Thymus (tissue), 14 donors: ENCODE measurements at places on chromosomes 5 and 9. TPM values are rescaled to one million over a fixed set of nuclear protein-coding genes. Genes with fewer than 3 reads are reported as not detected.
A peak's percentile ranks its signal among the peaks of the same experiment; 100 is the strongest.

DNA sequence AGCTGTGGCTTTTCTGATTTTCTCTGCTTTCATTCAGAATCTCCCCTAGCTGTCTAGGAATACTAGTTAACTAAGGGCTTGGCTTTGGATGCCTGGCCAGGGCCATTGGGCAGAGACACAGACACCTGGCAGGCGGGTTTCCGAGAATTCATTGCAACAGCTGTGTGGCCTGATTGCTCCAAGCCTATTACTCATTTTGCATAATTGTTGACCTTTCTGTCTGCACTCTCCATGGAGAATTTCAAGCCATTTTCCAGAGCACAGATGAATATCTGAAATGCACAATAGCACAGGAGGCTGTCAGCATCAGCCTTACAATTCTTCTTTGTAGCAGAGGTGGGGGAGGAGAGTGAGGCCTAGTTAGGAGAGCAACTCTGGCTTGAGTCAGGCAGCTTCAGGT is 310.5 kb downstream of the DMAC1 start:
- H3K27me3 ChIP-seq, result no peaks in the 10 kb centered on the region
- DNase-seq, result no peak
- no peak overlapping the region for H3K27ac ChIP-seq
- H3K4me1 ChIP-seq, result no peaks in the 10 kb centered on the region
- no peaks in the 10 kb centered on the region for H3K36me3 ChIP-seq

DNA sequence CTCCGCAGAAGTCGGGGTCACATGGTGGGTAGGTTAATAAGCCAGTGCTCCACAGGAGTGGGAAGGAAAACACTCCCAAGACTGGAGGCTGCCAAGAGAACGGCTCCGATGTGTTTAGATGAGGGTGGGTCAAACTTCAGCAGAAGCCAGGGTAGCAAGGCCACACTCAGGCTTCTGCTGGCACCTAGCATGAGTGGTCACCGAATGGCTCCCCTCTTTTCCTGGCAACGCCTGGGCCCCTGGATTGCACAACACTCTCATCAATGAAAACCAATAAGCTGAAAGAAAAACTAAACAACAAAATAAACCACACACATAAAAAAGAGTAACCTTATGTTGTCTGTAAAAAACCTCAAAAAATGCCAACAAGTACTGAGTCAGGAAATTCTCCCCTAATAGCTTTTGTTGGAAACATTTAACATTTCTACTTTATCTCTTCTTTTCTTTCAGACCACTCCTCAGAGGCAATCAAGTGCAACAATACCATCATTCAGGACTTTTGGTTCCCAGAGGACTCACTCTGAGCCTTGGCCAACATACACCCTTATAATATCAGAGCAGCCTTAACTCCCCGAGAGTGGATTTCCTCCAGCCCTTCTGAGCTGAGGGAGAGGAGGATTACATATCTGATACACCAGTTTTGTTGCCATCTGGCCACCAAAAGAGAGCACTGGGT is 279.9 kb downstream of the ENC1 start:
- H3K36me3 ChIP-seq, result no peaks in the 10 kb centered on the region
- no peaks in the 10 kb centered on the region for H3K4me1 ChIP-seq
- no peak overlapping the region for H3K27ac ChIP-seq
- no peak overlapping the region for H3K4me3 ChIP-seq

The HEMGN gene
- total RNA-seq, result 16.9 TPM

The MYOZ3 gene
- 0.47 TPM for total RNA-seq

The PTGR1 gene
- 8.0 TPM for total RNA-seq

DNA sequence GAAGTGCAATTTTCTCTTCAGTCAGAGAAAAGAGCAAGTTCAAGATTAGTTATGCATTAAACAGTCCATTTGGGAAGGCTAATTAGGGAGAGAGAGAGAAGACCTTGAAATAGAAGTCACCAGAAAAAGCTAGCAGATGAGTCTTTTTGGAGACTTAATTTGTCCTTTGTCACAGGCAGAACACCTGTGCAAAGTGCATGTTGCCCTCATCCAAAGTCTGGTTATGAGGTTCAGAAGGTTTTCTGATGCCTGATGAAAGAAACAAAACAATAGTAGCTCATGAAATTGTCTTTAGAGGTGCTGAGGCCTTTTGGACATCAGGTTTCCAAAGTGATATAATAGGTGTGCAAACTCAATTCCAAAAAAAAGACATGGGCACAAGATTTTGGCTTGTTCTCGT is 199.3 kb downstream of the MAN2A1 start:
- no peaks in the 10 kb centered on the region for H3K4me1 ChIP-seq
- peak overlapping the region; percentile 78 for H3K27ac ChIP-seq
- DNase-seq, result no peak

GRCh38 chr9:131982671-131983239 is 96.9 kb downstream of the MED27 start:
- no peak overlapping the region for H3K4me3 ChIP-seq
- no peaks in the 10 kb centered on the region for H3K36me3 ChIP-seq
- H3K27me3 ChIP-seq, result no peaks in the 10 kb centered on the region
- no peaks in the 10 kb centered on the region for H3K4me1 ChIP-seq

GRCh38 chr9:130382096-130382495 is 62.7 kb upstream of the ASS1 start:
- no peaks in the 10 kb centered on the region for H3K27me3 ChIP-seq
- no peaks in the 10 kb centered on the region for H3K36me3 ChIP-seq
- no peak overlapping the region for H3K4me3 ChIP-seq
- no peak overlapping the region for H3K27ac ChIP-seq

GRCh38 chr9:135589596-135590485 is 28.3 kb downstream of the PAEP start:
- no peaks in the 10 kb centered on the region for H3K27me3 ChIP-seq
- no peak overlapping the region for H3K27ac ChIP-seq
- H3K4me3 ChIP-seq, result no peak overlapping the region
- no peaks in the 10 kb centered on the region for H3K4me1 ChIP-seq
- H3K36me3 ChIP-seq, result no peaks in the 10 kb centered on the region

- H3K36me3 ChIP-seq, result no peaks in the 10 kb centered on the region
- DNase-seq, result no peak
- no peaks in the 10 kb centered on the region for H3K27me3 ChIP-seq
- H3K4me3 ChIP-seq, result no peak overlapping the region
- no peak overlapping the region for H3K27ac ChIP-seq
Measured at GRCh38 chr5:148839960-148840359, 13.5 kb downstream of the ADRB2 start.

The DRD1 gene
- total RNA-seq, result 0.80 TPM

GRCh38 chr9:30482499-30482898 is 1901.9 kb upstream of the ACO1 start:
- no peaks in the 10 kb centered on the region for H3K4me1 ChIP-seq
- no peaks in the 10 kb centered on the region for H3K27me3 ChIP-seq
- no peak overlapping the region for H3K27ac ChIP-seq
- no peaks in the 10 kb centered on the region for H3K36me3 ChIP-seq

DNA sequence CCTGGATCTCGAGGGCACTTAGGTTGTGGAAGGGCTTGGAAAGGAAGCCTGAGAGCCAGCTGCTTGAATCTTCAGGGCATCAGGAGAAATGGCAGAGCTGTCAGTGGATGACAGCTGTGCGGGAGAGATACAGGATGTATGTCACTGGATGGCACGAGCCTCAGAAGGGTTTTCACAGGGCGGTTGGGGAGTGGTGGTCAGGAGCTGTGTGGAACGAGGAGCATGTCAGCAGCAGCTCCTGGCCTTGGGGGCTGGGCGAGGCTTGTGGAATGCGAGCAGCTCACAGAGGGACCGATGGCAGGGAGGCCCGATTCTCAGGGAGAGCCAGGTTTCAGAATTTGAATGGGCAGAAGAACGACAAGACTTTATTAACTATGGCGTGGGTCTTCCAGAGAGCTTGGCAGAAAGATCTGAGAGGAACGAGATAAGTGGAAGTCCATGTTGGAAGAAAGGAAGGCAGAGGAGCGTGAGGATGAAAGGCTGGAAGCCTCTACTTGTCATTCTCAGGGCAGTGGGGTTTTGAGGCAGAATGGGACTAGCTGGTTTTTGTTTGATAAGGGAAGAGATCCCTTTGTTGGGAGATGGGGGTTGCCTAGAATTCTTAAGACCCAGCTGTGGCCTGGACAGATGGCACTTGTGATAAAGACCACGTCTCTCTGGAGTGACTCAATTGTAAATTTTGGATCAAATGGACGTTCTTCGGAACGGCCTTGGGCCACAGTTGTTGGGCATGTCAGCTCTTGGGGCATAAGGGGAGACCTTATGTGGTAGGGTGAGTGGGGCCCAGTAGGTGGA is 60.3 kb downstream of the SNX30 start:
- no peaks in the 10 kb centered on the region for H3K27me3 ChIP-seq
- no peak for DNase-seq
- H3K36me3 ChIP-seq, result no peaks in the 10 kb centered on the region
- no peak overlapping the region for H3K4me3 ChIP-seq
- H3K27ac ChIP-seq, result no peak overlapping the region
- no peaks in the 10 kb centered on the region for H3K4me1 ChIP-seq

- H3K4me1 ChIP-seq, result no peaks in the 10 kb centered on the region
- no peak overlapping the region for H3K27ac ChIP-seq
- H3K27me3 ChIP-seq, result no peaks in the 10 kb centered on the region
- H3K4me3 ChIP-seq, result no peak overlapping the region
Measured at GRCh38 chr9:76756268-76756640, 8.0 kb upstream of the PCA3 start.

The ZNF189 gene
- total RNA-seq, result 16.2 TPM

DNA sequence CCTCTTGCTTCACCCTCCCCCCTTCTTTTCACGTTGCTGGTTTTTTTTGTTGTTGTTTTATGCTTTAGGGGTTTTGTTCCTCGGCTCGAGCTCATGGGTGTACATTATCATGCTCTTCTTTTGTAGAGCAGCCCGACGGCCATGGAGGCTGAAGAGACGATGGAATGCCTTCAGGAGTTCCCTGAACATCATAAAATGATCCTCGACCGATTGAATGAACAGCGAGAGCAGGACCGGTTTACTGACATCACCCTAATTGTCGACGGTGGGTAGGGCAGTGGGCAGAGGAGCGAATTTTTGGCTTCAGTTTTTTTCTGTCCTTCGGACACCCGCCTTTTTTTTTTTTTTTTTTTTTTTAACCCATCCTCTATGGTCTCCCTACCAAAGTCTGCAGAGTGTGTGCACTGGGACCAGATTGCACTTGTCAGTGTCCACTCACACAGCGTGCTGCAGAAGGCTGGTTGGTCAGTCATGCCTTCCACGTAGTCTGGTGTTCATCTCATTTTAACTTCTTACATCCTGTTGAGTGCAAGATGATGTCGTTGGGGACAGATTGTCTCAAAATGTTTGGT is 1.3 kb downstream of the ZNF131 start:
- H3K4me3 ChIP-seq, result peak overlapping the region; percentile 78
- H3K27me3 ChIP-seq, result no peaks in the 10 kb centered on the region
- no peak for DNase-seq
- peaks cover 13% of the 10 kb centered on the region for H3K4me1 ChIP-seq

- H3K36me3 ChIP-seq, result no peaks in the 10 kb centered on the region
- H3K27me3 ChIP-seq, result no peaks in the 10 kb centered on the region
- H3K4me1 ChIP-seq, result no peaks in the 10 kb centered on the region
- no peak overlapping the region for H3K4me3 ChIP-seq
Measured at GRCh38 chr9:91858213-91859030, 91.6 kb downstream of the ROR2 start.

The NPR2 gene
- 4.3 TPM for total RNA-seq

The C9orf153 gene
- 0.19 TPM for total RNA-seq

The PPP1R2B gene
- 0.14 TPM for total RNA-seq

- H3K27me3 ChIP-seq, result peaks cover 78% of the 10 kb centered on the region
- peaks cover 36% of the 10 kb centered on the region for H3K4me1 ChIP-seq
- DNase-seq, result no peak
- H3K4me3 ChIP-seq, result no peak overlapping the region
- H3K36me3 ChIP-seq, result no peaks in the 10 kb centered on the region
Measured at GRCh38 chr9:99827244-99827643, 5.6 kb downstream of the NR4A3 start.

The SLC36A2 gene
- total RNA-seq, result not detected

DNA sequence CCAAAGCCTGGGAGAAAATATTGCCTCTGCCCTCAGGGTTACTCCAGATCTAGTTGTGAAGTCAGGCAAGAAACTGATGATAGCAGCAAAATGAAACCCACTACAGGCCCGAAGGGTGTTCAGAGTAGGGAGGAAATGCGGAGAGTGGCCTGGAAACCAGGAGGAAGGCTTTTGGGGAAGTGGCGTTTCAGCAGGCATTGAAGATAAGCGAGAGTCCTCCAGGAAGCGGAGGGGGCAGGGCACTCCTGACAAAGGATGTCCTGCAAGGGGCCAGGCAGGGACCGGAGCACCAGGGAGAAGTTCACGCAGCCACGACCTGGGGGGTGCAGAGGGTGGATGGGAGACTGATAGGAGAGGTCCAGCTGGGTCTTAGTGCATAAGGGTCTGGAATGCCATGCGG is 7.8 kb upstream of the FOXI1 start:
- H3K4me3 ChIP-seq, result no peak overlapping the region
- DNase-seq, result no peak
- H3K4me1 ChIP-seq, result no peaks in the 10 kb centered on the region
- no peak overlapping the region for H3K27ac ChIP-seq

DNA sequence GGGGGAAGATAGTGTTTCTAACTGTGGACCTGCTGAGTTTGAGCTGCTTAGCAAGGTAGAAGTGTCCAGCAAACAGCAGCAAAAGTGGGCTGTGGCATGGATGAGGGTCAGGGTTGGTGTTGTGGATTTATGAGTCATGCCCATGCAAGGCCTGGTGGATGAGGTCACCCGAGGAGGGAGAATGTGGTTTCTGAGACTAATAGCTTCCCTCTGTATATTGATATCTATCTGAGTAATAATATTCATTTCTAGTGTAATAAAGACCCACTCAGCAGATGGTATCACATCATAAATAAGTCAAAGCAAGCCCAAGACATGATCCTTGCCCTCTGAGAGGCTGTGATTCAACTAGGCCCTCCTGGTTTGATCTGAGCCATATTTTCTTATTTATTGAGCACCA is 597.8 kb upstream of the CLINT1 start:
- no peak for DNase-seq
- no peaks in the 10 kb centered on the region for H3K36me3 ChIP-seq
- H3K27me3 ChIP-seq, result no peaks in the 10 kb centered on the region
- H3K4me3 ChIP-seq, result no peak overlapping the region
- no peaks in the 10 kb centered on the region for H3K4me1 ChIP-seq

DNA sequence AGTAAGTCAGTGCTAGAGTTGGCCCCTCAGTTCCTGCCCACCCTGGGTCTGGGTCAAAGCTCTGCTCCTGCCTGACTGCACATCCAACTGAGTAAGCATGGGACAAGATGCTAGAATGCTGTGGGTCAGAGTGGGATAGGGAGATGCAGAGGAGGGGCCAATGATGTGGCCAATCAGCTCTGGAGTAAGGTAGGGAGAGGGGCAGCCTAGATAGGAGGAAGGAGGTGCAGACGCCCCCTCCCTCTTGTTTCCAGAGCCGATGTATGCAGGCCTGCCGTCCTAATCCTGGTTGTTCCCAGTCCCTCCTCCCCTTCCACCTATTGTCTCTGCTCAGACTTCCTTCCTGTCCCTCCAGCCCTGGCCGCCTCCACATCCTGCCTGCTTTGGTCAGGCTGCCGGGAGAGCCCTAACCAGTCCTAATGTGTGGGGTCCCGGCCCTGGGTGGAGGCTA is 1.3 kb downstream of the ARAP3 start:
- H3K27ac ChIP-seq, result no peak overlapping the region
- no peaks in the 10 kb centered on the region for H3K36me3 ChIP-seq
- peaks cover 8% of the 10 kb centered on the region for H3K4me1 ChIP-seq

- H3K27me3 ChIP-seq, result no peaks in the 10 kb centered on the region
- no peak overlapping the region for H3K4me3 ChIP-seq
Measured at GRCh38 chr5:60141119-60141518, 247.6 kb upstream of the PDE4D start.

- no peak for DNase-seq
- no peak overlapping the region for H3K27ac ChIP-seq
- H3K4me3 ChIP-seq, result no peak overlapping the region
- H3K4me1 ChIP-seq, result no peaks in the 10 kb centered on the region
- no peaks in the 10 kb centered on the region for H3K27me3 ChIP-seq
Measured at GRCh38 chr5:143147383-143147782, 256.1 kb downstream of the NR3C1 start.

The MED10 gene
- 17.7 TPM for total RNA-seq
